AG04450 (cell line): ENCODE measurements at places on chromosomes 16 and 17.

- no peak for DNase-seq
These were observed 14.5 kb downstream of the SLC38A10 start for GRCh38 chr17:81280571-81280970.

GRCh38 chr16:6704306-6704930 lies 628.2 kb upstream of the RBFOX1 start:
- DNase-seq: no peak

GRCh38 chr17:79647456-79647915 lies 36.6 kb upstream of the RBFOX3 start:
- DNase-seq: no peak

DNA sequence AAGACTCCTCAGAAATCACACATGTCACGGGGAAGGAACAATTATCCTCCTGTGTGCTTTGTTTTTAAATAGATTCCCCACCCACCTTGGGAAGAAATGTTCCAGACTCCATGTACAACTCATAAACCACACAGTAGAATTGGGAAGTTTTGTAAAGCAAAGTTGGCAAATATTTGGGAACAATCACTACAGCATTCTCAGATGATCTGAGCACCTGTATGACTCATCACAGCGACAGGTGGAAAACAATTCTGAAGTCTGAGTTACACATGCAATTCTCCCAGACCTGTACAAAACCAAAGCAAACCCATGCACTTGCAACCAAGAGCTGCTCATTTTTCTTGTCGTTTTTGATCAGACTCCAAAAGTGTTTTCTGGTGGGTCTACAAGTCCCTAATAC lies 14.4 kb upstream of the MYLK3 start:
- no peak for DNase-seq

DNA sequence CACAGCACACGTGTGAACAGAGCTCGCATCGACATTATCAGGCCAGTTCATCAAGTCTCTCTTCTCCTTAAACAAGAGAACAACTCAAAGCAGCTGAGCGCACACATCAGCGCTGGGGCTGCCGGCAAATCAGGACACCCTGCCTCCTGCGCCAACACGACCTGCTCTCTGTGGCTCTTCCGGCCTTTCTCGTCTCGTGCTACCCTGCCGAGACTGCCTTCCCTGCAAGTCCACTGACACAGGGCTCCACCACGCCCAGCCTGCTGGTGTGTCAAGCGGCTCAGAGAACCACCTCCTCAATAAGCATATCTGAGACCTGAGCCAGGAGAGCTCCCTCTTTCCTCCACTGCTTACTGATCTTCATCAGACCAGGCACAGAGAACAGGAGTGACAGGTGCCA lies 96.9 kb downstream of the ZNF778 start:
- DNase-seq: no peak

GRCh38 chr16:85902366-85903155 lies 3.6 kb downstream of the IRF8 start:
- DNase-seq: no peak

DNA sequence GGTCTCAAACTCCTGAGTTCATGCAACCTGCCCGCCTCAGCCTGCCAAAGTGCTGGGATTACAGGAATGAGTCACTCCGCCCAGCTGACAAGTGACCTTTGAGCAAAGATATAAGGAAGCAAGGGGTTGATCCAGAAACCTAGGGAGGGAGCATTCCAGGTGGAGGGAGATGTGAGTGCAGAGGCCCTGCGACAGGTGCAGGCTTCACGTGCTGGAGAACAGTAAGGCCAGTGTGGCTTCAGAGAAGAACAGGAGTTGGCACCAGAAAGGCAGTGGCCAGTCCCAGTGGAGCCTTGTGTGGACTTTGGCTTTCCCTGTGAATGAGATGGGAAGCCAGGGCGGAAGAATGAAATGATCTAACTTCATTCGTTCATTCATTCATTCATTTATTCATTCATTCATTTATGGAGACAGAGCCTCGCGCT lies 73.6 kb upstream of the HAS3 start:
- no peak for DNase-seq

DNA sequence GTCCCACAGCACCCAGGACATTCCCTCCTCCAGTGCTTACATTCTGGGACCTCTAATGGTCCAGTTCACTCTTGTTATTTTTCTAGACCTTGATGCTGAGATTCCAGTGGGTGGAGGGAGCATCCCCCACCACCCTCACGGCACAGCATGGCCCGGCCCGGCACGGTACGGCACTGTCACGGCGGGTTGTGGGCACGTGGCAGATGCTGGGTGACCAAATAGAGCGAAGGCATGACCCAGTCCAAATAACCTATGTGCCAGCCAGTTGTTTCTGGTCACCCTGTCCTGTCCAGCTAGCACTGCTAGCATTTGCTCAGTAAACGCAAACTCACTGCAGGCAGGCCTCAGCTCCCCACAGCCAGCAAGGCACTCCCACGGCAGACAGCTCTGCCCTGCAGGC lies 204.7 kb downstream of the ENGASE start:
- DNase-seq: no peak

DNA sequence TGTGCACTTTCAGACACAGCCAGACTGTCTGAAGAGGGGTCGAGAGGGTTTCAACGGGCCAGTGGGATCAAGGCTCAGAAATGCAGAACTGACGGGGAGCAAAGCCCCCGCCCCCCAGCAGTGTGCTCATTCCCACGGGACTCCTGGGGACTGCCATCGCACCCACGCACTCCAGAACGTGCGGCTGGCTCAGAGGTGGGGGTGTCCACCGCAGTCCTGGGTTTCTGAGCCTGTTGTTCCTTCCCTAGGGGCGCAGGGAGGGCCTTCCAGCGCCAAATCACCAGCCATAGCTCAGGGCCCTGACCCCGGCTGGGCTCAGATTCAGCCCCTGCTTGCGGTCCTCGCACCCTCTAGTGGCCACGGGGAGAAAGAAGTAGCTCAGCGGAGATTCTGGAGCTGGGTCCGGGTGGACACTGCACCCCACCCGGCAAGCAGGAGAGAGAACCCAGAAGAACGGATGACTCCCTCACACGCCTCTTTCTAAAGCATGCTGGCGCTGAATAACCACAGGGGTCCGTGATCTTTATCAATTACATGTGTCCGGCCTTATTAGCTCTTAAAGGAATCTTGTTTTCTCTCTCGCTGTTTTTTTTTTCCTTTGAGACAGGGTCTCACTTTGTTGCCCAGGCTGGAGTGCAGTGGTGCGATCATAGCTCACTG lies 45.0 kb upstream of the USP7 start:
- no peak for DNase-seq

- DNase-seq: no peak
These were observed 23.9 kb upstream of the TNS4 start for GRCh38 chr17:40525294-40525693.

GRCh38 chr16:19225651-19226050 lies 57.6 kb downstream of the SYT17 start:
- DNase-seq: no peak

- DNase-seq: no peak
These were observed 154.0 kb downstream of the TMEM132E start for GRCh38 chr17:34733333-34733732.

- DNase-seq: no peak
These were observed 17.5 kb downstream of the PIPOX start for GRCh38 chr17:29060475-29060874.

- no peak for DNase-seq
These were observed 492.2 kb downstream of the WWOX start for GRCh38 chr16:78591682-78592103.

DNA sequence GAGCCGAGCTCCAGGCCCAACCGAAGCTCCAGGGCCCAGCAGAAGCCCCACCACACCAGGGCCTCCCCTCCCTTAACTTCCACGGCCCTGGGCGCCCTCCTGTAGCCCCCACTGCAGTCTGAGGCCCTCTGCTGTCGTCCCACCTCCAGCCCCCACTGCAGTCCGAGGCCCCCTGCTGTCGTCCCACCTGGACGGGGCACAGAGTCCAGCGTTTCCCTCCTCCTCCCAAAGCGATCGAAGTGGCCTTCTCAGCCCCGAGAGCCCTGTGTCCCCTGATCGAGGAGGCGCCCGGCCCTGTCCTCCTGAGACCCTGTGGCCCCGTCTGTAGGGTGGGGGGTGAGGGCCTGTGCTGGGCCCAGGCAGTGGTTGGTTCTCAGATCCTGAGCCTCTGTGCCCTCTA lies 25.8 kb upstream of the CACNA1H start:
- DNase-seq: no peak

- no peak for DNase-seq
These were observed 38.2 kb downstream of the USP32 start for GRCh38 chr17:60353773-60354172.

DNA sequence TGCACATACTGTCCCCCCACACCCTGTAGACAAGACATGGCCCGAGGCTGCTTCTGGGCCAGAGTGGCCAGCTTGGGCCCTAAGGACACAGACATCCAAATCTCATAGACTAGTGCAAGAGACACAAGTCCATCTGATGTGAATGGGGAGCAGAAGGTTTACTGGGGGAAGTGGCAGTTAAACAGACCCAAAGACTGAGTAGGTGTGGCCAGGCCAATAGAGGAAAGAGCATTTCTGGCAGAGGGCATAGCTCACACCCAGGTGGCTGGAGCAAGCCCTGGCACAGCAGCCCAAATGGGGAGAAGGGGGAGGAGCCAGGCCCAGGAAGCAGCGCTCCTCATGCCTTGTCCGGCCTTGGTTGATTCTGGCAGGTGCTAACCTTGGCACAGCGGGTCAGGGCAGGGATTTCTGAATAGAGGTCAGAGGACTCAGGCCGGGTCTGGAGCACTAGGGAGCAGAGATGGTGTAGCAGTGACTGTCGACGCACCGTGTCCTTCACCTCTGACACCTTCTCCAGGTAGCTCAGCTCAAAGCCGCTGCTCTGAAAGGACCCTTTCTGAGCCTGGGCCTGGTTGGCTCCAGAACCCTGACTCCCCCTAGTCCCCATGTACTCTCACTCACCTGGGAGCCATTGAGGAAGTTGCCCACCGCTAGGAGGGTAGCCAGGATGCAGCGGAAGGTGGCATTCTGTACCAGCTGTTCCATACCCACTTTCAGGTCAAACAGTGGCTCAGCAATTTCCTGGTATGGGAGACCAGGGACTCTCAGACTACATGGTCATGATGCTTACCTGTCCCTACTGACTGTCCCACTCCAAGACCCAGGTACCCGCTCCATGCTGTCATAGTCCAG lies 4.1 kb downstream of the TMEM208 start:
- no peak for DNase-seq

- DNase-seq: no peak
These were observed 22.3 kb upstream of the MPRIP start for GRCh38 chr17:17019891-17020456.

GRCh38 chr17:68131456-68131855 lies 95.9 kb downstream of the KPNA2 start:
- no peak for DNase-seq

DNA sequence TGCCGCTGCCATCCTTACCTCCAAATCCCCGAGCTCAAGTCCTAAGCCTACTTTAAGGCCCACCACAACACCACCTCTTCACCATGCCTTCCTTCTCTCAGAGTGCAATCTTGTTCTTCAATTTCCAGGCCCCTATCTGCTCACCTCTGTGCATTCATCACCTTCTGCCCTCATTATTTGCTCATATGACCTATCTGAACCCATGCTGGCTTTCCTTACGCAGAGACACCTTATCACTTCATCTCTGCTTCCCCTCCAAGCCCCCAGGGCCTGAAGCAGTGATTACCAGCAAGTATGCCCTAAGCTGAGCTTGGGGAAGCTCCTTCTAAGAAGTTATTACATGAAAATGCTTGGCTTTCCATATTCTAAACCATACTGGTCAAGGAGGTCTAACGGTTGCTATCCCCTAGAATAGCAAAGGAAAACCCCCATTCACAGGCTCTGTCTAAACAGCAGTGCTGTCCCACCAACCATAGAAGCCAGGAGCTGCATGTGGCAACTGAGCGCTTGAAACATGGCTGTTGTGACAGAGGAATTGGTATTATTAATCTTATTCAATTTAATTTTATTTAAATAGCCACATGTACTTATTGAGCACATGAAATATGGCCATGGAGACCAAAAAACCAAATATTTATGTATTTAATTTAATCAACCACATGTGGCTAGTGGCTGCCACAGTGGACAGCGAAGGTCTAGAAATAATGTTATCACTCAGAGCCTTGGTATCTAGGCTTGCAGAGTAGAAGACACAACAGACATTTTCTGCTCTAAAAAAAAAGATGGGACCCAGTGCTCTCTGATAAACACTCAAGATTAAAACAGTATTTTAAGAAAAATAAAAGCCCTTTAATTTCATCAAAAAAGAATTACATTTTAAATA lies 13.9 kb downstream of the USP7 start:
- DNase-seq: no peak

GRCh38 chr17:70558821-70559220 lies 389.5 kb downstream of the KCNJ2 start:
- no peak for DNase-seq

DNA sequence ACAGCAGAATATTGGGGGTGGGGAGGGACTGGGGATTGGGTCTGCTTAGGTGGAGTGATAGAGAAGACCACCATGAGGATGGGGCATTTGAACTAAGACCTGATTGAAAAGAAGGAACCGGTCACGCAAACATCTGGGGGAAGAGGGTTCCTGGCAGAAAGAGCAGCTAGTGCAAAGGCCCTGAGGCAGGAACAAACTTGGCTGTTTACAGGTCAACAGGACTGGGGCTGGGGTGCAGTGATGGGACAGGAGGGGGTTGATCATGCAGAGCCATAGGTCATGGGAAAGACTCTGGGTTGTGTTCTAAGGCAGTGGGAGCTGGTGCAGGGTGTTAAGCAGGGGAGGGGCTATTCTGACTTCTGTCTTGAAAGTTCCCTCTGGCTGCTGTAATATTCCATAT lies 1.9 kb downstream of the DRG2 start:
- DNase-seq: no peak

GRCh38 chr16:598823-599739 lies 9.2 kb downstream of the RAB40C start:
- no peak for DNase-seq

GRCh38 chr17:74009056-74009625 lies 194.3 kb upstream of the RPL38 start:
- DNase-seq: no peak

- DNase-seq: no peak
These were observed 12.1 kb upstream of the DBNDD1 start for GRCh38 chr16:90031186-90031930.

GRCh38 chr17:32208436-32208835 lies 57.2 kb upstream of the RHBDL3 start:
- DNase-seq: no peak

- no peak for DNase-seq
These were observed 23.0 kb downstream of the ATF7IP2 start for GRCh38 chr16:10408824-10409381.

- DNase-seq: no peak
These were observed 21.5 kb downstream of the MBTD1 start for GRCh38 chr17:51238255-51238887.

DNA sequence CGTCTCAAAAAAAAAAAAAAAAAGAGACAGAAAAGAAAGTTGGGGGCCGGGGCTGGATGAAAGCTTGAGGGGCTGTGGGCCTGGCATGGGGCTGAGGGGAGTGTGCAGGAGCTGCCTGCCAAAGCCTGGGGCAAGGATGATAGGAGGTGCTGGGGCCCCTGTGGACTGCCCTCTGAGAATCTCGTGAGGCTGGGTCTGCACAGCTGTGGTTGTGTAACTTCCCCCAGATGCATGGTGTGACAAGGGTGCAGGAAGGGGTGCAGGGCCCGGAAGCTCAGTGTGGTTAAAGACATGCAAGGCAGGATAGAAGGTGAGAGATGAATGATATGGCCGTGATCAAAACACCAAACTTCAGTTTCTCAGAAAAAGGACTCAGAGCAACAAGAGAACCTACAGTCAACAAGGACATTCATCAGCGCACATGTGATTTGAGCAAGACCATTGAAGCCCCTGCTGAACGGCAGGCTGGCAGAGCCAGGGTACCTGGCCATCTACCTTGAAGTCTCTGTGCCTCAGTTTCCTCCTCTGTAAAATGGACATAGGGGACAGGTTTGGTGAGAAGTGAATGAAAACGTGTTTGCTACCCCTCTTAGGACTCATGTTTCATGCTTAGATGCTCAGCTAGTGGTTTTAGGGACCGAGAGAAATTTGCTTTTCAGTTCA lies 9.6 kb downstream of the IL32 start:
- no peak for DNase-seq
